ENCODE measurements at places on chromosomes 2 and 18.

DNA sequence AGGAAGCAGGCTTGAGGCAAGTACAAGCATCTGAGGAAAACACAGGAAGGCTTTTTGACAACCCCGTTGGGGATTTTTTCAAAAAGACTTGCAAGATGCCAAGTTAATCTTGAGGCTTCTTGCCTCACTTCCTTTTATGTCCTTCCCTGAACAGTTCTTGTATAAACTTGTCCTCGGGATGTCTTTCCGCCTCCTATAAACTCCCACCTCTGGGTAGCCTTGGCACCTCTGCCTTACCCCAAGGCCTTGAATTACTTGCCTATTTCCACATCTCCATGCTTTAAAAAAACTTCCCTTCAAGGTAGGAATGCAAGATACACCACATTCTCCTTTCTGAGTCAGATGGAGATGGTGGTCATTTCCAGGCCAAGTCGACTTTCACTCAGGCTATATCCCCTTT lies 106.4 kb upstream of the RBBP8 start:
- no peak for DNase-seq

GRCh38 chr2:31208240-31208639 lies 9.1 kb downstream of the CAPN14 start:
- no peak for DNase-seq

GRCh38 chr18:45792506-45793263 lies 32.8 kb upstream of the SIGLEC15 start:
- DNase-seq: no peak

GRCh38 chr2:127064642-127065250 lies 42.2 kb downstream of the BIN1 start:
- peak; percentile 76 for DNase-seq

DNA sequence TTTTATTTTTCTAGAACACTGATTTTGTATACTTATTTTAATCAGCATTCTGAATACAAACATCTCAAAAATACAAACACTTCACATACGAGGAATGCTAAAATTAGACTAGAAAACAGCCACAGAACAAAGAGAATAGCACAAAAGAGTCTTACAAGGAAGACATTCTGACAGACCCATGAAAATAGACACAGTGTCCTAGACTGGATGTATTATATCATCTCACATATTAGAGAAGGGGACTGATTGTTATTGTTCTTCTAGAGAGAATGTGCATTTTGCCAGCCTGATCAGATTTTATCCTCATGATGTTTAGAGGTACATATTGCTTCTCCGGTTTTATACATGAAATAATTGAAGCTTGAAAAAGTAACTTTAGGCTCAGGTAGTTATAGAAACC lies 357.9 kb downstream of the DPP10 start:
- DNase-seq: no peak

DNA sequence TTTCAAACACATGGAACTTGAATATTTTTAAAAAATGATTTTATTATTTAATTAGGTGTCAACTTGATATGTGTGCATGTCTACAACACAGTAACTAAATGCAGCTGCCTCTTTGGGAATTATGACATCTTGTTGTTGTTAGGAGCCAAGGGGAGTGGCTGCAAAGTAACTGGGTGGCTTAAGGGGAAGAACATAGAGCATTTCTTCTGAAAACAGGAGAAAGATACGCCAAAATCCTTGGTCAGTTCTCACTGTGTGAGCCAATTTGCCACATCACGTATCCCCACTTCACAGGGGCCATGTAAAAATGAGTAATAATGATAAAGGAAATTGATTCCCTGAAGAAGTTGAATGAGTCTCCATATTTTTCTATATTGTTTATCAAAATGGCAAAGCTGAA lies 309.8 kb upstream of the COL3A1 start:
- DNase-seq: no peak

- no peak for DNase-seq
These were observed 39.3 kb downstream of the TFPI start for GRCh38 chr2:187514930-187515329.

DNA sequence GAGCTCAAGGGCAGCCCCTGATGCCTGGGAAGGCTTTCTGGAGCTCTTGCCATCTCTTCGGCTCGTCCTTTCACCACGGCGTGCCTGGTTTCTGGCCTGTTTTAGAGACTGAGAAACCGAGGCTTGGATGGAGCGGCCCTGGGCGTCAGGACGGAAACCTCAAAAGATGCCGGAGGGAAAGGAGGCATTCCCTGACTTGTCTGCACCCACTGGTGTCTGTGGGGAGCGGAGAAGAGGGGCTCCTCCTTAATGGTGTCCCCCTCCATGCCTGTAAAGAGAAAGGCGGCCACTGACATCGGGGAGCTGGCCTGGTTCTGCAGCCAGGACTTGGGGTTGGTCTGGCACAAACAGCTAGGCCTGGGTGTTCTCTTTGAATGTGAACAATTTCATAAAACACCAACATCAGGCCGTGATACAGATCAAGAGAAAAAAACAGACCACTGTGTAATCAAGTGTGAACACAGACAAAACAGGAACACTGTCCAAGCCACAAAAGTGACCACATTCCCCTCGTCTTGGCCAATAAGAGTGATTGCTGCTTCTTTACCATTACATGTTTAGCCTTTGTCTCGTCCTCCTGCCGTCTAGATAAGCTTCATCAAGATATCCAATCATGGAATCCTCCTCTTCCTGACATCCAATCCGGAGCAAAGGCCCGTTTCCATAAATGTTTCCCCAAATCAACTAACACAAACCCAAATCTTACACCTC lies 633 bp upstream of the ILKAP start:
- DNase-seq: no peak

DNA sequence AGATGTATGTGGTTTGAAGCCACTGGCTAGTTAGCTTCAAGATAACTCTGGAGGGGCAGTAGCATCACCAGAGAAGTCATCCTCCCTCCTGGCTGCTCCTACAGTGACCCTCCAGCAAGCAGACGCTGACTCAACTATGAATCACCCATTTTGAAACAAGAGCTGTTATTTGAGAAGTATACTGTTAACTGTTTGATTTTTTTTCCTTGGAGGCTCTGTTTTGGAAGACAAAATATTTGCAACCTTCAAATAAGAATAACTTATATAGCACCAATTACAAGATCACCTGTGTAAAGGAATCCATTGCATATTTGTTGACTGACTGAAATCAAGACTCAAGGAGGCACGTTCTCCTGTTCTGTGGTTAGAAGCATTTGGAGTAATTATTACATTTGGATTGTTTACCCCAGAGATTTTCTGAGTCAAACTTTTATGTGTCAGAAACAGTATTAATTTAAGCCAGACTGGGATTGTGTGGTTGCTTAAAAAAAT lies 313.8 kb downstream of the MTX2 start:
- no peak for DNase-seq

DNA sequence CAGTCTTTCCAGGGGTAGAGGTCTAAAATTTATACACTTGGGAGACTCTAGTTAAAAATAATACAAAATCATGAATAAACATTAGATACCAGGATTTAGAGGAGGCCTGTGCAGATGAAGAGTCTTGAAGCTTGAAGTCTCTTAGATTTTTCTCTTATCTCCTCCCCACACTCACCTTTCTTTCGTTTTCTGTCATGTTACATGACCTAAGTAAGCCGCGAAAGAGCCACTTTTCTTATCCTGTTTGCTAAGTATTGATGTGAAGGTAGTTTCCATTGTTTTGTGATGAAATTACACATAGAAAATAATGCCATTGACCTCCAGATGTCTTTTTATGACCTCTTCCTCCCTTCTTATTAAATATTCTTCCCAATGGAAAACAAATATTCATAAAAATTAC lies 367.8 kb downstream of the LRRTM1 start:
- no peak for DNase-seq

DNA sequence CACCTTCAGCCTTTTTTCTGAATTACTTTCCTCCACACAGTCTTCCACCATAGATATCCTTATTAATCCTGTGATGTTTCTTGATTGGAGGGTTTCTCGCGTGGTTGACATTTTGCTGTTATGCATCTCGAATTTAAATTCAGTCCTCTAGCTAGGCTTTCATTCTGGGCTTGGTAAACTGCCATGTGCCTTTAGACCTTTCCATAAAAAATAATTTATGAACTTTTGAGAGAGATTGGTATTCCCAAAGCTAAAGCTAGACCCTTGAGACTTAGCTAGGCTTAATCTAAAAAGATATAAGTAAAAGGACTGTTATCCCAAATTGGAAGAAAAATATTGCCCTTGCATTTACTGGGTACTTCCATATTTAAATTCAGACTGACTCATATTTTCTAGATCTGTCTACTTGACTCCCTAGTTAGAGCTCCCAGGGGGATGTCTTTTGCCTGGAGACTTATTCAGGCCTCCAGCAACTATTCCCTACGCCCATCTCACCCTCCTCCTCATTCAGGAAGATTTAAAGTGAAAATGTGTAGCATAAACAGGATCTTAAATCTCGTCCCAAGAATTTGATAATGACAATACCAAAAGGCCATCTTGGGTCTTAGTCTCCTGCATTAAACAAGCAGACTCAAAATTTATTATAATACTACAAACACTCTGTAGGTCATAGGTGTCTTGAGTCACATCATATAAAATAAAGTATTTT lies 60.3 kb downstream of the KIAA2012 start:
- DNase-seq: no peak

DNA sequence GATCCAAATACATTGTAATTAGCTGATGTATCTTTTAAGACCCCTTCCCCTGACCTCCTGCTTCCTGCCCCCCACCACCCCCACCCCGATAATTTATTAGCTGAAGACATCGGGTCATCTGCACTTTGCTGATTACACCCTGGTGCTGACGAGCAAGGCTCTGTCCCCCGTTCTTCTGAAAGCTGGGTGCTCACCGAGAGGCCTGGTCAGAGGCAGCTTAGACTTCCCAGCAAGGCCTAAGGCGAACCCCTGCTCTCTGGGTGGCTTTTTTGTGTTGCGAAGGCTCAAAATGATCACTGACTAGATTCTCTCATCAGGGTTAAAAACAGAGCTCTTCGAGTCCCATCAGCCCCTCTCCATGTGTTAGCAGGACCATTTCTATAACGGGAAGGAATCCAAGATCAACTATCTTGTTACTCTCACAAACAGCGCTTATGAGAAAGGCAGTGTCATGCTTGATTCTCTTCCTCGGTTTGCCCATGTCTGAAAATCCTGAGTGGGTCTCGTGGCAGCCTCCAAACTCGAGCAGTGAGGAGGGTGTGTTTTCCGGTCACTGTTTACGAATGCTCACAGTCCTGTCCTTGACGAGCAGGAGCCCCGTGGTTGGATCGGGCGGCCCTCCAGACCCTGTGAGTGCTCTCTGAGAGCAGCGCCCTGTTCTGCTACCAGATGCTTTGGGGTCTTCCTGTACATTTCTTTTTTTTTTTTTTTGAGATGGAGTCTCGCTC lies 201.6 kb downstream of the HDAC4 start:
- DNase-seq: peak; percentile 29

DNA sequence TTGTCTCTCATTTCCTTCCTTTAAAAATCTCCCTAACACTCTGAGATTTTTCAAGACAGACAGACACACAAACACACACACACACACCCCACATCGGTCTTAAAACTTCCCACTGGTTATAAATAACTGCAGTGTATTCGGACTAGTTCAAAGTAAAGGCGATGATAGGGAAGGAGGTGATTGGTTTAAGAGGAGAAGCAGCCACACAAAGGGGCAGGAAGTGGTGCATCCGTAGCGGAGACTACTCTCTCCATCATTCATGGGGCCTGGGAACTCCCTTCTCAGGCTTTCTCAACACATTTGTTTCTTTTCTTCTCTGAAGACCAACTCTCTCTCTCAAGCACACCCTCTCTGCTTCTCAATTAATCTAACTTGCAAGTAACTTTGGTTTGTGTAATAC lies 149.1 kb upstream of the DPP10 start:
- no peak for DNase-seq

- no peak for DNase-seq
These were observed 10.6 kb upstream of the ATG16L1 start for GRCh38 chr2:233240897-233241296.

DNA sequence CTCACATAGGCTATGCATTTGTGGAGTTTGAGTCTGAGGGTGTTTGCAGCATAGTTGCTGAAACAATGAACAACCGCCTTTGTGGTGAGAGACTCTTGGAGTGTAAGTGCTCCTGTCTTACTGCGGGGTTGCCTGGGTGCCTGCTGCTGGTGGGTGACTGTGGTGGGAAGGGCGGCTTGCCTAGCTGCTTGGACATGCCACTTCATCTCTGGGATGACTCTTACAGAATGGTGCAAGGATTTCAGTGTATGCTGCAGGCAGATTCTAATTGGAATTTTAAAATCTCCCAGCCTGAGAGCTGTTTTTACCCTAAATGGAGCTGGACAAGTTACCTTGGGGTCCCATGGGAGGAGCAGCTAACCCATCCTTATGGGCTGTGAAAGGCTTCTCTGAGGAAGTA lies 50.1 kb downstream of the CYP27C1 start:
- DNase-seq: no peak

- no peak for DNase-seq
These were observed 54.4 kb upstream of the TANC1 start for GRCh38 chr2:158914066-158914465.

- DNase-seq: no peak
These were observed 142.0 kb downstream of the COL6A3 start for GRCh38 chr2:237271698-237272652.

GRCh38 chr2:144267239-144267638 lies 252.7 kb downstream of the ZEB2 start:
- DNase-seq: no peak

DNA sequence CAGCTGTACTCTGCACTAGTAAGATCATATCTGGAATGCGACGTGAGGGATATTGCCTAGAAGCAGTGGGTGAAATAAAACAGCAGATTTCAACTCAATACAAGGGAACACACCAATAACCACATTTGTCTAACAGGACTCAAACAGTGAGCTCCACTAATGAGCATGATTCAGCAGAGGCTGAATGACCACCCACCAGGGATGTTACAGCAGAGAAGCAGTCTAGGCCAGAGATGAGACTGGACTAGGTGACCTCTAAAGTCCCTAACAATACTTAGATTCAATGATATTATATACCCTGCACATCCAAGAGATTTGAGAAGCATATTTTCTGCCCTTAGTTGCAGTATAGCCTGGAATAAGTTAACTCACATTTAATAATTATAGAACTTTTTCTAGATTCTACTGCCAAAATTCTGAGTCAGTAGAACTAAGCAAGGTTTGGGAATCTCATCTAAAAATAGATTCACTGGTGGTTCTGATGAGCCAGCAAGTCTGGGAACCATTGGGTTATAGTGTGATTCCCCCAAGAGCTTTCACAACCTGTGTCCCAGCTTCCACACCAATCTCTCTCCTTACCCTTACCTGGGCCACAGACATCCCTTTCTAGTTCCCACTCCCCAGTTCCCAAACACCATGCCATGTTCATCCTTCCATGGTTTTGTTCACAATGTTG lies 6.3 kb downstream of the THOC1 start:
- DNase-seq: no peak

GRCh38 chr2:221263573-221263972 lies 308.5 kb downstream of the EPHA4 start:
- no peak for DNase-seq

GRCh38 chr2:157874348-157874747 lies 1.8 kb downstream of the ACVR1 start:
- no peak for DNase-seq

DNA sequence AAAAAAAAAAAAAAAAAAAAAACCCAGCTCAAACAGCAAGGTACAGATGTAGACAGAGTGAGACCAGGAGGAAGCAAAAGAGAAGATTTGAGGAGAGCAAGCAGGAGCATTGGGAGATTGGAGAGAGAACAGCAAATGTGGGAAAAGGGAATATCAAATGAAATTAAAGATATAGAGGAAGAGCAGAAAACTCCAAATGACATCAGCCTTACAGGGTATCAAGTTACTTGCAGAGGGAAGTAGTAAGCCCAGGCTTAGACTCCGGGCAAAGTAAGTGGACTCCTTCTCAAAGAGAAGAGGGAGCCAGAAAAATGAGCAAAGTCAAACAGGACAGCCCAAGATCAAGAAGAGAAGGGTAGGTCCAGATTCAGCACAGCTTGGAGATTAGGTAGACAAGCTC lies 93.3 kb upstream of the PPP1CB start:
- DNase-seq: no peak

GRCh38 chr18:26940744-26941398 lies 75.4 kb upstream of the AQP4 start:
- no peak for DNase-seq

Measured in mucosa of descending colon (tissue), 3 donors.